GM06990 (cell line): ENCODE measurements at places on chromosomes 7 and 10.
A peak's percentile ranks its signal among the peaks of the same experiment; 100 is the strongest.

GRCh38 chr7:84337429-84337828 is 142.8 kb upstream of the SEMA3A start:
- no peak for DNase-seq

GRCh38 chr10:131638880-131639278 is 261.9 kb upstream of the PPP2R2D start:
- DNase-seq = no peak

DNA sequence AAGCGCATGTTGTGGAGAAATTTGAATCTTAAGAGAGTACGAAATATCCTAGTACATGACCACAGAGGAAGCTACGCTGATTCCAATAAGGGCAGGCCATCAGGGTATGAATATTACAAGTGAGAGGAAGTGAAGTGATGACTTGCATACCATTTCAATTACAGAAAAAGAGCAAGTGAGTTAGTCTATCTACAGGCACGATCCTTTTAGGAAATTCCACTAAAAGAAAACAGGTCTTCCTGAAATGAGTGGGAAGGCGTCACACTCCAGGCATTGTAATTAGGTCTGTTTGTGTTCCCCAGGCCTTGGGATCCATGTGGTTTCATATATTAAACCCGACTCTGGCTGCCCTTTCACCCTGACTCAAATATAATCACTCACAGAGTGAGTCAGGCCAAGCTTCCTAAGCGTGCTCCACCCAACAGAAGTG is 152.5 kb downstream of the SEMA3A start:
- no peak for DNase-seq

DNA sequence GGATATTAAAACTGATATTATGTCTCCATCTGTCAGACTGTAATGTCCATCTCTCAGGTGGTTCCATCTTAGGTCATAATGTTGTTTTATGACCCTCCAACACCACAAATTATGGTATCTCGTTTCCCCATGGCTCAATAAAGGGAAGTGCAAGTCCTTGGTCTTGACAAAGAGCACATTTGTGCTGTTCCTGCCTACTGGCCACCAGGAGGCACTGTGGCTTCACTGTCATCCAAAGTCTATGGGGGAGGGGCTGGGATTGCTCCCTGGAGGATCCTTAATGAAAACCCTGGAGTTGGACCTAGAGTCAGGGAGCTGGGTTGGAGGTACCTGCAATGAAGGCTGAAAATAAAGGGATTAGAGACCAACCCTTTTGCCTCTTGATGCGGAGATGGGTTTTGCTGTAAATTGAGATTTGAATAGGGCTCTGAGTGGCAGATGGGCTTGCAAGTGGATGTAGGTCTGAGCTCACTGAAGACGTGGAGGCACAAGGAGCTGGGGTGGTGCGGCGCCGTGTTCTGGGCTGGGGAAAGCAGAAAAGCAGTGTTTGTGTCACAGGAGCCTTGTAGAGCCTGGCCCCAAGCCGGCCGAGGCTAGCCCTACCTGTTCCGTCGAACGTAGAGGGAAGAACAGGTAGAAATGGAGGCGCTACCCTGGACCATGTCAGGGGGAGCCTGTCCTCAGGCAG is 180.5 kb upstream of the PRSS58 start:
- DNase-seq = no peak

GRCh38 chr7:782718-783449 is 49.4 kb upstream of the SUN1 start:
- DNase-seq = no peak

GRCh38 chr10:47357911-47358310 is 9.7 kb downstream of the RBP3 start:
- DNase-seq = no peak

DNA sequence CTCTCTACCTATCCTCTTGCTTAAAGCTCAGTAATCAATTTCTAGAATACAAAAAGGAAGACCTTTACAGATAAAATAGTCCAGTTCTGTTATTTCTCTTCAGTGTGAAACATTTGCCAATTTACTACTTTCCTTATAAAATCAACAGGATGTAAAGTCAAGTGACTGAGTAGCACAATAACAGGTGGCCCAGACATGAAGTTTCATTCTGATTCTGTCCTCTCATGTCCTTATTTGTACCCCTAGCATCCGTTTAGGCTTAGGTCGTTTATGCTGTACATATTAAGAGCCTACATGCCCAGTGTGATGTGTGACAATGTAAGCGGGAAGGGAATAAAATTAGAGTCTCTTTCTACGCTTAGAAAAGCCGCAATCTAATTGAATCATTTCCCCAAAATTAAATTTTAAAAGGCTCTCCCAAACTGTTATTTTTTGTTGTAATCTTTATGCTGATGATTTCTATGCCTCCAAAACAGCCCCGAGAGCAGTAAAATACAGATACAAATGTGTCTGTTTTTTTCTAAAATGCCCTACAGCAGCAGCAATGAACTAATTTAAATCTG is 29.1 kb downstream of the EPC1 start:
- DNase-seq = peak; percentile 73

DNA sequence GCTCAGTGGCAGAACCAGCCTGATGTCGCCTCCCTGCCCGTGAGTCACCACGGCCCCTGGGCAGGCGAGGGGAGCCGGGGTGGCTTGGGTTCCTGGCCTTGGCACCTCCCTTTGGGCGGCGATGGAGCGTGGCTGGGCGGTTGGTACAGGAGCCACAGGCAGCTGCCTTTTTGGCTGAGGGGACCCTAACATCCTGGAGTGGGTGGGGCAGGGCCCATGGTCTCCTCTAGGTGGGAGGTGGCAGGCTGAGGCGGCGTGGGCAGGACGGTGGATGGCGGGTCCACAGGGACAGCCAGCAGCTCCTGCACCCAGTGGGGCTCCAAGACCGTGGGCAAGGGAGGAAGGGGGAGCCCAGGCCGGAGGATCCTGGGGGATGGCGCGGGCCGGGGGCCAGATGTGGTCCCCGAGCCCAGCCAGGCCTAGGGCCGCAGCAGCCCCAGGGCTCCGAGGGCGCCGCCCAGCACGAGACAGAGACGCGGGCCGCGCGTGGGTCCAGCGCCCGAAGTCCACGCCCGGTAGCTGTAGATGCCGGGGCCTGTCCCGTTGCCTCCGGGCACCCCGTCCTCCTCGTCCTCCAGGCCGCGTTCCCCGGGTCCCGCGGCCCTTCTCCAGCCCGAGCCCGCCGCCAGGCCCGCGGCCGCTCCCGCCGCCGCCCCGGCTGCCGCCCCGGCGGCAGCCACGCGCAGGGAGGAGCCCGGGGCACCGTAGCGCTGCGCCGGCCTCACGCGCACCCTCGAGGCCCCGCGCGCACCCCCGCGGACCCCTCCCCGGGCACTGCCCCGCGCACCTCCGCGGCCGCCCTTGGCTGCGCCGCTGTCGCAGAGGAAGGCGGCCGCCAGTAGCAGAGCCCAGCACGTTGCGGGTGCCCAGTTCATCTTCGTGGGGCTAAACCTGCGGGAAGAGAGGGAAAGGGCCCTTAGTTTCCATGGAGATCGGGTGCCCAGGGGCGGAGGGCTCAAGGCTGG is 1.3 kb downstream of the SPRN start:
- DNase-seq = no peak

GRCh38 chr10:117928741-117929140 is 118.0 kb downstream of the RAB11FIP2 start:
- no peak for DNase-seq

- no peak for DNase-seq
Measured at GRCh38 chr7:21967598-21968003, 21.9 kb upstream of the CDCA7L start.

DNA sequence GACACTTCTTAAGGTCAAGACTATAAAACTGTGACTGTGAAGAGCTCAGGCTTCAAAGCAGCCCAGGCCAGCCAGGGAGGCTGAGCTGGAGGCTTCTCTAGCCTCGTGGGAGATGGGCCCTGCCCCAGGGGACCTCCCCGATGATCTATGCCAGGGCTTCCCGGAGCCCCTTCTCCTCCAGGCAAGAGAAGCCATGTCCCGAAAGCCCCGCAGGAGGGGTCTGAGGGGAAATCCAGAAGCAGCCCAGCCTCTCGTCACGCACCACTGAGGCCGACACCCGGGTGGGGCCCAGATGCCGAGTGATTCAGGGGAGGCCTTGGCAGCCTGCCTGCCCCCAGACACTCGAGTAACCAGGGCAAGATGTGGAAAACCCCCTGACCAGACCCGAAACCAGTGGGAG is 63.7 kb downstream of the PROSER2 start:
- peak; percentile 78 for DNase-seq

DNA sequence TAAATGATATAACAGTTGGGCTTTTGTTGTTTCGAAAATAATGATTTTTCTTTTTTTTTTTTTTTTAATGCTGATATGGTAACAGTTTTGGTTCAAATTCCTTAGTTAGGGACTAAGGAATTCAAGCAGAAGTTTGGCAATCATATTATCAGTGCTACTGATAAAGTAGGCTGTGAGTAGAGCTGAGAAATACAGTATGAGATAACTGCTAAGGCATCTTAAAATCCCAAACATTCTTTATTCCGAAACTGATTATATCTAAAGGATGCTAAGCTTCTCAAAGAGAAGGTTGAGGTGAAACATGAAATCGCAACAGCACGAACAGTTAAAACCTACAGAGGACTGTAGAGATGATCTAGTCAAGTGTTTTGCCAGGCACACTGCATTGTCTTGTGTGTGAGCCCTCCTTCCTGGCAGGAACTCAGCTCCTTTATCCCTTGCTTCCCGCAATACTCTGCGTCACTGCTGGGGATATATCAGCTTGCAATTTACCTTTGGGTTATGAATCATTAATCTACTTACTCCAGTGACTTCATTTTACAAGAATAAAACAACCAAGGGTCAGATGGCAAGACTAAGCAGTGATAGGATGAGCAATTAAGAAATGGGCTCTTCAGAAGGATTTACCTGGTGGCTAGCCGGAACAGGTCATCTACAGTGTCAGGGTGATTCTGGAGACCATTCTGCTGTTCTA is 36.7 kb downstream of the IRF5 start:
- no peak for DNase-seq

DNA sequence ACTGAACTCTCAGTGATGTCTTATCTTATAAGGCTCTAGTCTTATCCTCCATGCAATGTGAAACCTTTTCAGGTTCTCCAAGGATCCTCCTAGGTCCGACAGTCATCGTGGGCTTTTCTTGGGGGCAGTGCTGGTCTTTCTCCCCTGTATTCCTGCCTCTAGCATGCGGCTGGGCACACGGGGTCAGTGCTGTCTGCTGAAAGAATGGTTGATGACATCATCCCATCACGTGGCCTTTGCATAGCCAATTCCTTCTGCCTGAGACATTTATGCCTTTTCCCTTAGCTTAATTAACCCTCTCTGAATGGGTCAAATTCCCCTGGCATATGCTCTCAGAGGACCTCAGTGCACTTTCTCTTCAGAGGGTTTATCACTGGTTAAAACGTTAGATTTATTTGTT is 27.0 kb upstream of the KCNK18 start:
- no peak for DNase-seq

- no peak for DNase-seq
Measured at GRCh38 chr10:36366843-36367242, 724.7 kb upstream of the FZD8 start.

- no peak for DNase-seq
Measured at GRCh38 chr7:35533902-35534301, 161.0 kb downstream of the HERPUD2 start.

DNA sequence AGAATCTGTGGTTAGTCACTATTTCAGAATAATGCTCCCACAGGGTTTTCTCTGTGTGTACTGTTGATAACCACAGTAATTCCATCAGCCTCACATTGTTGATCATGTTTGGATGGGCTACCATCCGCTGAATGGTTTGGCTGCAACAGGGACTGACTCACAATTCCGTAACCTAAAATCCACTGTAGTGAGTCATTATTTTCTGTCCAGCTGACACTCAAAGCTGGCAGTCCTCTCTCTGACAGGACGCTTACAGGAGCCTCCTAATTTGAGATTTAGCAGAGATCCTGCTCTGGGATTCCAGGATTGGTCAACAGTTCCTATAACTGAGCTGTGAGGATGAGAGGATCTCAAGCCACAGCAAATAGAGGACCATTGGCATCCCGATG is 32.7 kb downstream of the VWA2 start:
- DNase-seq = no peak

GRCh38 chr10:80409121-80409520 is 770 bp downstream of the PRXL2A start:
- no peak for DNase-seq

GRCh38 chr10:124213471-124213870 is 120.1 kb upstream of the CHST15 start:
- no peak for DNase-seq

DNA sequence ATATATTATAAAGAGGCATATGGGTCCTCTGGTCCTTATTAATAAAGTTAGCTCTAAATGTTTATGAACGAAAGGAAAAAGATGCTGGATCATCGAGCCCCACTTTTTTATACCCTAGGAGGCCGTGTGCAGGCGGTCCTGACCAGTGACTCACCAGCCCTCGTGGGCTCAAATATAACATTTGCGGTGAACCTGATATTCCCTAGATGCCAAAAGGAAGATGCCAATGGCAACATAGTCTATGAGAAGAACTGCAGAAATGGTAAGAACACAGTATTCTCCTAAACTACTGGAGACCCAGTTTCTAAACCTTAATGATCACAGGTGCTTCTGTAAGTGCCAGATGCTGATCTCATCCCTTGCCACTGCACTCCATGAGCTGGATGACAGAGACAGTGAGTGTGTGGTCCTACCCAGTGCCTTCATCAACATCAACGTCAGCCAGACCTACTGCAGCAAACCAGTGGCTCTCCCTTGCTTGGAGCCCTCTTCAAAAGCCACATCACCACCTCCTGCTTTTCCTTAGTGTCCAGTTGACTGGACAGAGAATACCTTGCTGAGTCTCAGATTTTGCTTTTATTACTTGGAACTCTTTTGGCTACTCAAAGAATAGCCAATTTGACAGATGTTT is 7.6 kb downstream of the GPNMB start:
- DNase-seq = no peak

DNA sequence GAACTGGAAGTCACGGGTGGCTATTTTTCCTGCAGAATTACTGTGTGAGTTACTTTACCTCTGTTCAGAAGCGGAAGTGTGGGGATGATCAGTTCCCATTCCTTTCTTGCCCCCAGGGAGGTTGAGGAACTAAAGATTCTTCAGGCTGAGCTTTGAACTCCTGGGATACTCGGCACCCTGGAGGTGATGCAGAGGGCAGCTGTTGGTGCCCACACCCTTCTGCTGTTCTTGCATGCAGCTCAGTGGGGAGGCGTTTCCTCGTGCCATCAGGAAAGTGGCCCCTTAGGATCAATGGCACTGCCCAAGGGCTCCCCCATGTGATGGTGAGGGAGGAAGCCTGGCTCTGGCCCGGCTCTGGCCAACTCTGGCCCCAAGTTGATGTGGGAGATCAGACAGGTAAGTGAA is 44.7 kb upstream of the MXI1 start:
- DNase-seq = no peak

- no peak for DNase-seq
Measured at GRCh38 chr10:29256586-29256985, 32.3 kb upstream of the LYZL1 start.

GRCh38 chr7:142185801-142186200 is 72.1 kb downstream of the PRSS58 start:
- DNase-seq = no peak

GRCh38 chr10:27558612-27559020 is 54.5 kb downstream of the RAB18 start:
- no peak for DNase-seq

- DNase-seq = no peak
Measured at GRCh38 chr10:27446091-27446918, 57.8 kb upstream of the RAB18 start.

GRCh38 chr10:76679030-76679429 is 958.6 kb downstream of the KCNMA1 start:
- DNase-seq = no peak

GRCh38 chr7:76509931-76510877 is at the start of gene UPK3B:
TSS of gene UPK3B (plus strand) at chr7:76510552. CDS start at chr7:76510653, 101 bp downstream.
- no peak for DNase-seq
